ENCODE measurements at places on chromosomes 11 and 22. TPM values are rescaled to one million over a fixed set of nuclear protein-coding genes. Genes with fewer than 3 reads are reported as not detected.

The CD248 gene
- not detected for total RNA-seq

The SMTNL1 gene
- total RNA-seq, result not detected

The C11orf42 gene
- not detected for total RNA-seq

DNA sequence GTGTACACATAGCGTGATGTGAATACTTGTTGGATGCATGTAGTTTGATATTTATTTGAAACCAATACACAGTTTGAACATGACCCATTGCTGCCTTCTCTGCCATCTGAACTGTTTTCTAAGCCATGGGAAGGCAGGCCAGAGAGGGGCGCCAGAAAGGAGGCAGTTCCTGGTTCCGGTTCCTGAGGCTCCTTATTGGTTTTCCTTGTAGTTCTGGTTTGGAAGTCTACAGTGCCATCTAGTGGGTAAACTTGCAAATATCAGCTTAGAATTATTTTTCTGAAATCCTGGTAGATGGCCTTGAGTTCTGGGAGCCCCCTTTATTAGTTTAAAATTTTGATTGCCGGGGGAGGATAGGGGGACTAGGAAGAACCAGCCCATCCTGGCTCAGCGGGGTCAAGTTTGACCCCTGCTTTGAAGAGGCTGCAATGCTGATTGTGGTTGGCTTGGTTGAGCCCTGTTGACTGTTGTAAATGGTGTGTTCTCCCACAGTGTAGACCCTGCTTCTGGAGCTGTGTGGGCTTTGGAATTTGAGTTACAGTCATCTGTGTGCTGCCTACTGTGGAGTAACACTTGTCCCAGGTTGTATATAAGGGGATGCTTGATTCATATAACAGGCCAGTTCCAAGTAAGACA is 48.4 kb downstream of the GRAMD1B start:
- peak overlapping the region; percentile 78 for H3K27ac ChIP-seq
- H3K4me1 ChIP-seq, result peaks cover 55% of the 10 kb centered on the region
- DNase-seq, result peak; percentile 81
- H3K27me3 ChIP-seq, result no peaks in the 10 kb centered on the region
- H3K4me3 ChIP-seq, result peak overlapping the region; percentile 43
- peaks cover 35% of the 10 kb centered on the region for H3K36me3 ChIP-seq

GRCh38 chr22:22893077-22893805 is 5.6 kb downstream of the IGLL5 start:
- H3K27ac ChIP-seq, result no peak overlapping the region
- peaks cover 62% of the 10 kb centered on the region for H3K27me3 ChIP-seq
- peaks cover 3% of the 10 kb centered on the region for H3K4me1 ChIP-seq
- no peaks in the 10 kb centered on the region for H3K36me3 ChIP-seq
- DNase-seq, result no peak
